ENCODE measurements at places on chromosomes 7 and 10.

- DNase-seq: no peak
These were observed 98.7 kb downstream of the RNF216 start for GRCh38 chr7:5682551-5683279.

DNA sequence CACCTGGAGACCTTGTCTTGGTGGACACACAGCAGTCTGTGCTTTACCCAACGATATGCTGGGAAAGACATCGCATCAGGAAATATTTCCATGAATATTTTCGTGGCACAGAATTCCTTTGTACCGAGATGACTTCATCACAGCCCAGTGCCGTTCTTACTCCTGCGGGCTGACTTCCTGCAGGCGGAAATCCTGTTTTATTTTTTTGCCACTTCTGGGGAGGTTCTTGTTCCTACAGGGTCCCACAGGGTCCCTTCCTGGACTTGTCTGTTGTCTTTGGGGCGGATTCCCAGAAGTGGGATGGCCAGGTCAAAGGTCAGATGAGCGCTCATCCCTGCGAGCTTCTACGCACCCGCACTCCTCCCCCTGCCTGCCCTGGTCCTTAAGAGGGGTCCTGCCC lies 86.5 kb downstream of the DNAJB6 start:
- no peak for DNase-seq

DNA sequence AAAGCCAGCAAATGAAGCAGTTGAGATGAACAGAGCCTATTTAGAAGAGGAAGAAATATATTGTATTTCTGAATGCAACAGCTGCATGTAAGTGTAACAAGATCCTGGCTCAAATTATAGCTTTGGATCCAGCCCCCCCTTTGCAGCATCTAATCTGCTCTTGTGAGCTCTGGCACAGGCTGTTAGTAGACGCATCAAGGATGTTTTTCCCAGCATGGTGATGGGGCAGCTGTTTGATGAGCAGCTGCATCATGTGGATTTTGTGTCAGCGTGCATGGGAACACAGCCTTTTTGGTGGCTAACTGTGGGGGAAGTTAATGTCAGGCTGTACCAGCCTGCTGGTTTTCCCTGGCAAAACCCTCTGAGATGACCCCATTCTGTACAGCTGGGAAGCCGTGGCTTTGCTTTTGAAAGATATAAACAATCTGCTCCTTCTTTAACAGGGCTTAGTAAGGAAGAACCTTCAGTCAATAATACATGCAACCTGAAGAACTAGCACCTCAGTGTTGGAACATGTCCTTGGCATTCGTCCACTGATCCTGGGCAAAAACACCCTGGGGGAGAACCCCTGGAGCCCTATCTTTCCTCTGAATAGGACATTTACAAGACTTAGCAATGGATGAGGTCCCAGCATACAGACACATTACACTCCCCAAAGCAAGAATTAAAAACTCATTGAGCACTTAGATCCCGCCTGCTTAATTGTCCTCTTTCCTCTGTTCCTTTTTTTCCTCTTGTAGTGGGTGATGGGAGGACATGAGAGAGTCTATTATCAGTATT lies 70.6 kb downstream of the NPS start:
- DNase-seq: no peak

GRCh38 chr10:10211409-10211808 lies 806.3 kb upstream of the CELF2 start:
- DNase-seq: no peak

DNA sequence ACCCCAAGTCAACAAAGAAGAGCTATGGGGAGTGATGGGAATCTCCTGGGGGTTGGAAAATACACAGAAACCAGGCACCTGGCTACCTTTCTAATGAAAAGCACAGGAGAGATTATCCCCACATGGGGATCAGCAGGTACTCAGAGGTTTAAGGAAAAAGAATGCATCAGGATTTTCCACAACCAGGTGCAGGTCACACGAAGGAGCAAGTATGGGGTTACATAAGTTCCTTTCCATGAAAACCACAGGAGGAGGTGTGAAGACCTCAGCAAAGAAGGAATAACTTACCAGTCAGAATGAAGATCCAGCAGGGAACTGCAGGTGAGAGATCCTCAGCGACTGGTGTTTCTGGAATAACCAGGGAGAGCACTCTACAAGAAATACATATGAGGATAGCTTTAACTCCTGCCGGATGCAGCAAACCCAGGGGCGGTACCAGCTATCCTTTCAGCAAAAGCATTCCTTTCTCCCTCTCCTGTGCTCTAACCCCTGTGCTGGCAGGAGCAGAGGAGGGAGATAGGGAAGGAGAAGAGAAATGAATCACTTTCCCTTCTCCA lies 116.7 kb upstream of the TMEM106B start:
- DNase-seq: no peak

DNA sequence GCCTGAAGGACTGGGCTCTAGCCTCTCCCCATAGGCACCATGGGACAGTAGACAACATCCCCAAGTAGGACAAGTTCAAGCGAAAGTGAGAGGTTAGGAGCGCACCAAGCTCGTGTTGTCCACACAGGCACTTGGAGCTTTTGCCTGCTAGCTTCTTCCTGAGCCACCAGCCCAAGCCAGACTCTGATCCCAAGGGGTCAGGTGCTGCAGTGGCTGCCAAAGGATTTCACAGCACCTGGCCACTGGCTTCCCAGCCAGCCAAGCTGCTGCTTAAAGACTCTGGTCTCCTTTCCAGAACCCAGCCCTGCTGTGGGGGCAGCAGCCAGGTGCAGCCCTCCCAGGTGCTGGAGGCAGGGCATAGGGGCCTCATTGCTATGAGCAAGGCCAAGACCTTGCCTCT lies 33.0 kb upstream of the UNC5B start:
- no peak for DNase-seq

DNA sequence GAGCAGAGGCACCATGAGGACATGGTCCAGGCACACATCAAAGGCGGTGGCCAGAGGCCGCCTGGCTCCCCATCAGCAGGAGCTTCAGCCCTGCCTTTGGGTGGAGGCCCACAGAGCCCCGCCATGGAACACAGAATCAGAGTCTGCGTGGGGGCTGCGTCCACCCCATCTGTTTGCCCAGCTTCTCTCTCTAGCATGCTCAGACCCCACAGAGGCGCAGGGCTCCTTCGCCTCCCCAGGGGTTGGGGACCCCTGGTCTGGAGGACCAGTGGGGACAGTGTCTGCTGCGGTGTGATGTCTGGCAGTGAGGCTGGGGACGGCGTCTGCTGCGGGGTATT lies 321.9 kb downstream of the PTPRN2 start:
- no peak for DNase-seq

GRCh38 chr7:84060760-84061261 lies 133.8 kb downstream of the SEMA3A start:
- DNase-seq: no peak

GRCh38 chr7:17988858-17989257 lies 38.8 kb downstream of the PRPS1L1 start:
- no peak for DNase-seq

GRCh38 chr7:73936967-73937366 lies 76.0 kb downstream of the TMEM270 start:
- DNase-seq: no peak

DNA sequence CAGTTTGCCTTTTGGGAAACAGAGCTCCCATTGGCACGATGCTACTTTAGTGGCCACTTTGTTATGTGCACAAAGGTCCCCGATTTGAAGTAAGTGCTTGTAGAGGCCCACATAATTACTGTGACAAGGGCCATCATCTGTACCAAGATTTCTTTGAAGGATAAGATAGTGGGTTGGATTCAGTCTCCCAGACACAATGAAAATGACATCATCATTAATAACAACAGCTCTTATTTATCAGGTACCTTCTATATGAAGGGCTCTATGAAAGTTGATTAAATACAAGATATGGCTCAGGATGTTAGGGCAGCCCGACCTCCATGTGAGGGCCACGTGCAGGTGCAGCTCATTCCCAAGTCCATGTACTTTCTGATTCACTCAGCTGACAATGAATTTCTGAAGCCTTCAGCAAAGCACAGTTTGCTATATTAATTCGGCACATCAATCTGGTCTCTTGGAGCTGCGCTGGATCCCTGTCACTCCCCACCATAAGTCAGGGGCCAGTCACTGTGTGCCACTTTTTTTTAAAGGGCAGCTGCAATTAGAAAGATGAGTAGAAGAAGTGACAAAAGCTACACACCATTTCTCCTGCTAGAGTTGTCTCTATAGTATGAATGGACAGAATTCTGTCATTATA lies 140.3 kb downstream of the ABCA13 start:
- no peak for DNase-seq

GRCh38 chr10:116646502-116646901 lies 25.7 kb downstream of the PNLIPRP2 start:
- no peak for DNase-seq

- no peak for DNase-seq
These were observed 91.7 kb downstream of the MARCHF5 start for GRCh38 chr10:92382631-92383030.

DNA sequence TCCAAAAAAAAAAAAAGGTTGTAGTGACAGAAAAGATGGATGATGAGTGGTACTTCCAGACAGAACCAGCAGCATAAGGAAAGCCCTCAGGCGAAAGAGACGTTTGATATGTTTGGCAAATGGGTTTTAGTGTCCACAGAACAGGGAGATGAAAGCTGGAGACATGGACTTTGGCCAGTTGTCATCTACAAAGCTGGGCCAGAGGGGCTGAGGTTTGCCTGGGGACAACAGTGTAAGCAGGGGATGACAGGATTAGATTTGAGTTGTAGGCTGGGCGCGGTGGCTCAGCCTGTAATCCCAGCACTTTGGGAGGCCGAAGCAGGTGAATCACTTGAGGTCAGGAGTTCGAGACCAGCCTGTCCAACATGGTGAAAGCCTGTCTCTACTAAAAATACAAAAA lies 47.8 kb upstream of the ELN start:
- DNase-seq: no peak

- DNase-seq: no peak
These were observed 65.2 kb downstream of the LYZL1 start for GRCh38 chr10:29353887-29354561.

DNA sequence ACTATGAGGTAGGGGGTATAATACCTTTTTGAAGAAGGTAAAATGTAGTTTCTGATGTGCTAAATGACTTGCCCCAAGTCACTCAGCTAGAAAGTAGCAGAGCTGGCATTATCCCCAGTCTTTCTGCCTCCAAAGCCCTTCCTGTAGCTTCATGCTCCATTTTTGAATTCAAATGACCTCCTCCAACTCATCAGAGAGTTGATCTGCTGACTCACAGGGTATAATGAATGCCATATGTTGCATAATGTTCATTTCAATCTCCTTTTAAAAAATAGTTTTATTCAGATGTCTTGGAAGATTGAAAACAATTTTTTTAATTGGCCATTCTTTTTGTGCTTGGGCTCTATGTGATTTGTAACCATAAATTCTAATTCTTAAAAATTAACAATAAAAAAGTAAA lies 272.8 kb upstream of the IMMP2L start:
- DNase-seq: no peak

GRCh38 chr10:17229967-17230682 lies 2.1 kb downstream of the VIM start:
- peak; percentile 93 for DNase-seq

DNA sequence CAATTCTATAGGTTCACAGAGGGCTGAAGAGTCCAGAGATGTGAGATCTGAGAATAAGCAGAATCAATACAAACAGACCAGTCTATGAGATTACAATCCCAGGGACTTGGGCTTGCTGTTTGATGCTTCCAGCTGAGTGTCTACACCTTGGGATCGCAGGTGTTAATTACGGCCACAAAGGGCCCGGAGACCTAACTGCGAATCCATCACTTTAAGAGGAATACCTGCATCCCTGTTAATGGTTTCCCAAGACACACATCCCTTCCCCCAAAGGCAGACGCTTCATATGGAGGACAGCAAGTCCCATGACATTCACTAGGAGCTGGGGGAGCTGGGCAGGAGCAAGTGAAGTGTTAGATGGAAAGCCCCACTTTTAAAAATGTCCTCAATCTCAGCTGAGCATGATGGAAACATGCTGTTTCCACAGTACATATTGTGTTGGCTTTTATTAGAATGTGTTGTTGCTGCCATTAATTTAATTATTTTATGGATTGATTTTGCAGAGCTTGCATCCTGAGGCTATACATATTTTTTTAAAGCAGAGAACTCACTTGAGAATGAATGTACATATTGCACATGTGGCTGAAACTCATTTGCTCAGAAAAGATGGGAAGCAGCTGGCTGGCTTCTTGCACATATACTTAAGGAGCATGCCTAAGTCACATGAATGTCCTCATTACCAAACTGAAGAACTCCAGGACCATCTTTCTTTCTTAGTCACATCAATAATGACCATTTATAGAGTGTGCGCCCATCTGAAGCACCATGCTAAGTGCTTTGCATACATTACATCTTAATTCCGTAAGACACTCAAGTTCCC lies 151.3 kb downstream of the NEBL start:
- no peak for DNase-seq

DNA sequence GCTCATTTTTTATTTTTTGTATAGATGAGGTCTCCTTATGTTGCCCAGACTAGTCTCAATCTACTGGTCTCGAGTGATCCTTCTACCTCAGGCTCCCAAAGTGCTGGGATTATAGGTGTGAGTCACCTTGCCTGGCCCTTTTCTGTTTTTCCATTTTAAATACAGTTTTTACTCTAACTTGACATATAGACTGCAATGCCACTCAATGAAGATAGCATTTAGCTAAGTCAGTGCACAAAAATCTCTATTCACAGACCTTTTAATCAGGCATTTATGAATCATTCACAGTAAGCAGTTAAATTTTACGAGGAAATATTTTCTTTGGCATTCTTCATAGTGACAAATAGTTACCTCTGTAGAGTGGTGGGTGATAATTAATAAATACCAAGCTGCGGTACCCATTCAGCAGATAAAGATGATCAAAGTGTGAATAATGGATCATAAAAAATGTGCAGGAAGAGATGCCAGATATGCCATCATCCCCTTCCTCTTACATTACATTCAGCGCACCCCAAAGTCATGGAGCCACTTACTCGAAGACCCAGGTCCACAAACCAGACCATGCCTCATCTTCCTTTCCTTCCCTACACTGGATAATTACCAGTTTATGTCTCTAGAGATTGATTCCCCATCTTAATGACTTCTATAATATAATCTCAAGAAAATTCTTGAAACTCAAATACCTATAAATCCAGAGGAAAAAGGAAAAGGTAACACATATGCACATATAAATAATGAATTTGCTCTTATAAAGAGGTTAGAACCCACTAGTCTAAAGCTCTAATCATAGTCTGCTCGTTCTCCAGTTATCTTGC lies 56.0 kb downstream of the UBE2H start:
- no peak for DNase-seq

- DNase-seq: peak; percentile 77
These were observed 1.6 kb downstream of the ZNF746 start for GRCh38 chr7:149495785-149496641.

- DNase-seq: no peak
These were observed 36.7 kb downstream of the DNAJB6 start for GRCh38 chr7:157373493-157373892.

DNA sequence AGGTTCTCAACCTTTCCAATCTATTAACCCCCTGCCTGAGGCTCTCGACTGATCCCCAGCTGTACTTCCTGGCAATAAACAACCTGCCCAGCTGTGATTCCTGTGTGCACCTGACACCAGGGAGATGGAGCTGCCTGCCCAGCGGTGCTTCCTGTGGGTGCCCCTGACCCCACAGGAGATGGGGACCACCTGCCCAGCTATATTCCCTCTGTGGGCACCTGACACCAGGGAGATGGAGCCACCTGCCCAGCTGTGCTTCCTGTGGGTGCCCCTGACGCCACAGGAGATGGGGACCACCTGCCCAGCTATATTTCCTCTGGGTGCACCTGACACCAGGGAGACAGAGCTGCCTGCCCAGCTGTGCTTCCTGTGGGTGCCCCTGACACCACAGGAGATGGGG lies 184.0 kb downstream of the DIP2C start:
- DNase-seq: no peak

Measured in hematopoietic multipotent progenitor cell treated with erythropoietin and hydrocortisone succinate and interleukin-3 and kit ligand, for 6 days (in vitro differentiated cells).